Cortex of kidney (tissue), 1 donor: ENCODE measurements at places on chromosomes 7 and 10.

DNA sequence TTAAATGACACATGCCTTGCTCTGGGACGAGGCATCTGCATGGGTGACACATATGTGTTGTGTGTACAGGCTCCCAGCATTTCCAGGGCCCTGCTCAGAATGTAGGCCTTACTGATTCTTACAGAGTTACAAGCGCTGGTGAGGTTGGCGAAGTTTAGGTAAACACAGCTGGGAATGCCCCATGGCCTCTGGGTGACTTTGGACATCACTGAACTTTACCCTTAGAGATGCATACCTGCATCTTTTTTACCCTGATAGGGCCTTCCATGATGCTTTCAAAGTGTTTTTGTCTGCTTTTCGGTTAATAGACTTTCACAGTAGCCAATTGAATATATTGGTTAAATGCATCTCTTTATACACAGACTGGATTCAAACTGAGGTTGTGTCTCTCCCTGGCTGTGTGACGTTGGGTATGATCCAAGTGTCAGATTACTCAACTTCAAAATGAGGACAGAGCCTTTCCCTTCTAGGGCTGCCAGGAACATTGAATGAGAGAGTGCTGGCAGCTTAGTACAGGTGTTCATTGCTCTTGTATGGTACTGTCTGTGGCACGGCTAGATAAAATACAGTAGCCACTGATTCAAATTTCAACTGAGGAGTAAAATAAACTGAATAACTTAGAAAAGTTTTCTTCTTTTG lies 29.5 kb downstream of the EGFR start:
- DNase-seq, result no peak

DNA sequence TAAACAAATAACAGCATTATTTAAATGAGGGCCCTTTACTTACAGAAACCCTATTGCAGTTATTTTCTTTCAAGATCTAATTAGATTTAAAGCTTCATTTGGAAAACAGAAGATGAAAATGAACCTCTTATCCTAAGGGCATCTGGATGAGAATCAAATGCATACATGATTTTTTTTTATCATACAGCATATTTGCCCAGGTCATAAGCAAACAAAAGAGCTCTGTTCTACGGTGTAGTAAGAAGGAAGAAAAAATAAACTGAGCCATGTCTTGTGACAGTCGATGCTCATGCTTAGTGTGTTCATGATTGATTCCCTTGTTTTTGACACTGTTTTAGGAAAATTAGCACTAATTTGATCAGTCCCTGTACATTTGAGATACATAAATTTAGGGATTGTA lies 202.6 kb upstream of the RNF32 start:
- DNase-seq, result no peak

DNA sequence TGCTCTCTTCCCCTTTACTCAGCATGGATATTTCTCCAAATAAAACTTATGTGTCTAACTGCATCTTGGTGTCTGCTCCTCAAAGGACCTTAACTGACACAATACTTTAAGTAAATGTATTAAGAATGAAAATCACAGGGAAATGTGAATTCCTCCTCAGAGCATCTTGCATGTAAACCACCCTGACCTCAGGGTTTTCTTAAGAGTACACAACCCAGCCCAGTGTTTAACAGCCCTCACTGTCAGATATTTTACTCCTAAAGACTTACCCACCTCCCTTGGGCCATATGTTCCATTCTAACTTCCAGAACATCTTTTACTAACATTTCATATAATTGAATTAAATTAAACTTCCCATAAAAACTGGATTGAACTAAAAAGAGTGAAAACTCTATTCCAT lies 315.3 kb downstream of the HPSE2 start:
- DNase-seq, result no peak

GRCh38 chr10:78407966-78408365 lies 374.3 kb downstream of the RPS24 start:
- DNase-seq, result no peak

DNA sequence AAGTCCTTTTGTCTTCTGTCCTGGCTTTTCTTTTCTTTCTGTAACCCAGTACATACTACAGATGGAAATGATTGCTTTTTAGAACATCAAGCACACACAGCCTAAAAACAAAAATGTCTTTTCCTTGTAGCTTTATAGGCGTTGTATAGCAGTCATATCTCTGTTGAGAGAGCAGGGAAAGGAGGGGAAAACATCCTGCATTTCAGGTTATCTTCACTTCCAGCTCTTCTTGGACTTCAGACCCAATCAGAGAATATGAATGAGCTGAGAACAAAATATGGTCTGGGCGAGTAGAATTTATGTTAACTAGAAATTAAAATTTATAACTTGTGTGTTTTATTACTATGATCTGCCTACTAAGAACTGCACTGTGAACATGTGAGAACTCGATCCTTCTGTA lies 14.7 kb downstream of the TMEM60 start:
- no peak for DNase-seq

GRCh38 chr7:26305090-26305868 lies 13.6 kb downstream of the SNX10 start:
- DNase-seq, result no peak

DNA sequence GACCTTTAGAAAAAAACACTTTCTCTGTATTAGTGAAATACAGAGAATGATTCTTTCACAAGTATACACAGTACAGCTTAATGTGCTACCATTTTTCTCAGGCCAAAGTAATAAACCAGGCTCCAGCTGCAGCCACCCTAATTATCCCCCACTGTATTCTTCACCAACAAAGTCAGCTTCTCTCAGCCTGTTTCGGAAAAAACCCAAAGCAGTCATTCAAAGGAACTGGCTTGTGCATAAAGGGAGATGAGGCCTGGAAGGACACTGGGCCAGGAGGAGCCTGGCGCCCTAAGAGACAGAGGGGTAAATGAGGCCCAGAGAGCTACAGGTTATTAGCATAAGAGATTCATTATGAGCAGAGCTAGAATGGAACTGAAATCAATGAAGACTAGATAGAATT lies 9.2 kb downstream of the USP54 start:
- no peak for DNase-seq

DNA sequence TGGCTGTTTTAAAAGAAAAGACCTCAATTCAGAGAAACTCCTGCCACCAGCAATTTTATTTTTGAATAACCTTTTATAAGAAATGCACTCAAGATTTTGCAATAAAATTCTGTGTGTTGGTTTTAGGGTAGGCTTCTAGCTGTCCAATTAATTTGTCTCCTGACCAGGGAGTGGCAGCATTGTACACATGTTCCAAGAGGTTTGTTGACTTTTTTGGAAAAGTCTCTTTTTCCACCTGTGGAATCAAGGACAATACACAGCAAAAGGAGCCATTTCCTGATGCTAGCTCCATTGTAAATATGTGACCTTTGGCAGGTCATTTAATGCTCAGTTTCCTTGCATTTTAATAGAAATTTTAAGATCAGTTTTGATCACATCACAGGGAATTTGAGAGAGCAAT lies 1.8 kb downstream of the GIMAP5 start:
- DNase-seq, result no peak

DNA sequence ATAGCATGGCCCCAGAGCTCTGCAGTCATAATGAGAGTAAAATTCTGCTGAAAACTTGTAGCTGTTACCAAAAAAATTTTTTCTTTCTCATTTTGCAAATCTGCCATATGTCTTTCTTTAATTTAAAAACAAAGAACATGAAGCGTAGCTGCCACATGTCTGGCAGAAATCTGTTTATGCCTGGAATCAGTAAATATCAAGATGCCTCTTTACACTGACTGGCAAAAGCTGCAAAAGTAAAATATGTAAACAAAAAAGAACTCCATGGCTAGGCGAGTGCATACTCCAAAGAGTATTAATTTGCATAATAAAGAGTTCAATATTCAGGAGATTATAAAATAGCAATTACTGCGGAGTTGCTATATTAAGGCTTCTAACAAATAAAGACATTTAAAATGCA lies 130.9 kb upstream of the SP8 start:
- no peak for DNase-seq

DNA sequence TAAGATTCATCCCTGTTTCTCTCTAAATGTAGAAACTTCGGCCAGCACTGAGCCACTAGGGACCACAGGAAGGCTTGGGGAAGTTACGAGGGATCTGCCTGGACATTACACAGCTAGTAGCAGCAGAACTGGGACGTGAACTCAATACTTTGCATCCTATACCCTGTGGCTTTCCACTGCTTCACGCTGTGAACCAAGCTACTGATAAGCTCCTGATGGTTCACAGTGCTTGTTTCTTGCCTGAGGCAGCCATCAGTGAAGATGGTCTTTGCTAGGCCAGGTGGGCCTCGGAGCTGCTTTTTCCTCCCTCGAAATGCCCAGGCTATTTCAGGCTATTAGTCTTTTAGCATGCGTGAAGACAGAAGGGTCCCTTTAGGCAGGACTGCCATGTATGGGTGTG lies 132.7 kb downstream of the SH3PXD2A start:
- no peak for DNase-seq

GRCh38 chr7:23450518-23450917 lies 19.8 kb downstream of the IGF2BP3 start:
- no peak for DNase-seq

GRCh38 chr7:904847-905246 lies 28.5 kb downstream of the GET4 start:
- no peak for DNase-seq

DNA sequence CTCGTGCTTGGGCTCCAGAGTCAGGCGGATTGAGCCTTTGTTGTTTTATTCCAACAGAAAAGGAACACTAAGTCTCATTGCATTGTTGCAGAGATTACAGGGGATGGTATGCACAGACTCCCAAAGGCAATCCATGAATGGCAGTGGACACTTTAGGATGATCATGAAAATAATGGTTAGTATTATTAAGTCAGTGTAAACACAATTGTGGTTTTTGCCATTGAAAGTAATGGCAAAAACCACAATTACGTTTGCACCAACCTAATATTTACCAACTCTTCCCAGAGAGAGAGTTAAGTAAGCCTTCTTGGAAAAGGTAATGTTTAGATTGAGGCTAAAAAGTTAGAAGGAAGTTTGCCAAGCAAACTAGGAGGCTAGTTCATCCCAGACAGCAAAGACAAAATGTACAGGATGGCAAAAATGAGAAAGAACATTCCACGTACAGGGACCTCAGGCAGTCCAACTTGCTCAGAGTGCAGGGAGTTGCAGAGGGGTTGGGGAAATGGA lies 72.9 kb upstream of the AMPH start:
- DNase-seq, result no peak

DNA sequence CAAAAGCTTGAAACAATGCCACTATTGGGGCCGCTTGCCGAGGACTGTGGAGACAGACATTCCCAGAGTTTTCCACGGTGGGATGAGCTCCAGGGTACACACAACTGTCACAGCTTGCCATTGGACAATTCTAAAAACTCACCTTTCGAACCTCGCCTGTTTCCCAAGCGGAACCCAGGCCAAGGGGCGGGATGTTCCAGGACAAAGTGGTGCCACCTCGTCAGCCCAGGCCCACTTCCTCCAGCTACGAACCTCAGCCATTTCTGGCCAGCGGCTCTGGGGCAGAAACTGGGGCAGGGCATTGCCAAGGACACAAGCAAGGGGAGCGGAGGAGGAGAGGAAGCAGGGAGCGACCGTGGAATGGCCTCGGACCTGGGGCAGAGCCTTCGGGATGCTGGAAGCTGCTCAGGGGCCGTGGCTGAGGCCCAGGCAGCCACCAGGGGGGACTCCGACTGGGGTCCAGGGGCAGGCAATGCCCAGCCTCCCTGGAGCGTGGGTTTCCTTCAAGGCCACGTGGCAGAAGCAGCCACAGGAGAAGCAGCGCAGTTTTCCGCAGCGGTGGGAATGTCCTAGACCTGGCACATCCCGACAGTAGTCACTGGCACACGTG lies 44.7 kb upstream of the INSIG1 start:
- DNase-seq, result no peak

- DNase-seq, result no peak
Observed at GRCh38 chr10:79346012-79346340, 1.3 kb upstream of the PPIF start.

- no peak for DNase-seq
Observed at GRCh38 chr7:75993689-75994387, 557 bp downstream of the TMEM120A start.

GRCh38 chr10:33035411-33035810 lies 77.4 kb upstream of the ITGB1 start:
- no peak for DNase-seq

DNA sequence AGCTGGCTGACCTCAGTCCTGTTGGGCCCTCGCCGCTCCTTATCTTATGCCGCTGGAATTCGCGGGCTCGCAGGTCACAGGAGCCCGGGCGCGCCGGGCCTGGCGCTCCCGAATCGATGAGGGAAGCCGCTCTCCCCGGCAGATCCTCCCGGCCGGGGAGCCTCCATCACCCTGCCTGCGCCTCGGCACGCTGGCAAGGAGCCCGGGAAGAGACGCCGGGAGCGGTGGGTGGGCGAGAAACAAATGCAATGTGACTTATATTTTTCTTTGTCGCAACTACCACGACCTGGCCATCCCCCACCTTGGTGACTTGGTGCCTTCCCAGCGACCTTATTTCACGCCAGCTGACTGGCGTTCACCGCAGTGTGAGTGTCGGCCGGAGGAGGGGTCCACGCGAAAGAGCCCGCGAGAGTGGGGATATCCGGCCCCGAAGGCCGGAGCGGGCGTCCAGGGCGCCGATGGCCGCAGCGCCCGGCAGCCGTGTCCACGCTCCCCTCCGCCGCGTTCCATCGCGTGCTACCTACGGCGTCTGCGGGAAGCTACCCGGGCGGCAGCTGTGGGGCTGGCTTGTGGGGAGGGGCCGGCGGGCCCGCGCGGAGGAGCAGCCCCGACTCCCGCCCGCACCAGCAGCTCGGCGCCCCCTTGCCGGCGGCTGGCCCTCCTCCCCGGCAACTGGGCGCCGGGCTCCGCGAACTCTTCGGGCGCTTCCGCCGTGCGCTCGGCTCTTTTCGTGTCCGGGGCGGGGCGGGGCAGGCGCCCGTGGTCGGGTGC lies 494 bp upstream of the BMPR1A start:
- DNase-seq, result peak; percentile 94

DNA sequence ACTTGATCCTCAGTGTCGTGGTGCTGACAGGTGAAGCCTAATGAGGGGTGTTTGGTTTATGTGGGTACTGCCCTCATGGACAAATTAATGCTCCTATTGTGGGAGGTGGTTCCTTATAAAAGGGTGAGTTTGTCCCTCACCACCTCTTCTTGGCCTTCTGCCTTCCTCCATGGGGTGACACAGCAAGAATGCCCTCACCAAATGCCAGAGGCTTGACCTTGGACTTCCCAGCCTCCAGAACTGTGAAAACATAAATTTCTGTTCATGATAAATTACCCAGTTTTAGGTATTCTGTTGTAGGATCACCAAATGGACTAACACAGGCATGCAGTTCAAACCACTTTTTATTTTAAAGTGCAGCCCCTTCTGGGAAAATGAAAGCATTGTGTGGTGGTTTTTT lies 39.4 kb downstream of the BAMBI start:
- DNase-seq, result no peak

DNA sequence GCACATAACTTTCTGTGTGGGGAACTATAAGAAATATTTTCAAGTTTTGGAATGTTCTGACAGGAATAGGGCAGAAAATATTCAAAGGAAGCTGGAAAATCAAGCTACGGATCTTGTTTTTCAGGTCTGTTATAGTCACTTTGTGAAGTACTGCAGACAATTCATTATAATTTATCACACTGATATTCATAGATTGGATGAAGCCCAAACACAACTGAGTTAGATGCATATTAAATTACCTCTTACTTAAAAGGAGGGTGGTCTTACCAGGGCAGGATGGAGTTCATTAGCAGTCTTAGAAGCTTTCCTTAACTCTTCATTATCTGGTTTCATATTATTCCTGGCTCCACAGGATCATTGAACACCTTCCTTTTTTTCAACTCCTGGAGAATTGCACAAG lies 242.3 kb downstream of the DYNC1I1 start:
- DNase-seq, result no peak

GRCh38 chr7:135731-136645 lies 56.4 kb upstream of the FAM20C start:
- no peak for DNase-seq
